ENCODE measurements at places on chromosomes 5 and 9.

DNA sequence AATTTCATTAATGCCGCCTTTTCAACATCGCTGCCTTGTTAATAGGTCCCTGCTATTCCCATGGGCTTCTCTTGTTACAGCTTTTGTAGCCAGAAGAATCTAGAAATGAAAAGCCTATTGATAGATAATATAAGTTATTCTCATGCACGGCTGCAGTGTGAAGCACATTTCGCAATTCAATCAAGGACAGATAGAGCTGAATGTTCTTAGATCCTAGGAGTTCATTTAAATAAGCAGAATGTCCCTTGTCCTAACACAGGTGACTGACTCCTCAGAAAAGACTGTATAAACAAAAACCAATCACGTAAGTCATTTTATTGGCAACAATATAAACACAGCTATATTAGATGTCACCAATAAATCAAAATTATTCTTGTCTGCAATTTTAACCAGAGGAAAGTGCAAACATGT is 9.4 kb downstream of the GLIS3 start:
- DNase-seq = no peak

- no peak for DNase-seq
Measured at GRCh38 chr5:82031220-82032119, 59.6 kb downstream of the ATG10 start.

- no peak for DNase-seq
Measured at GRCh38 chr9:88216126-88216995, 78.1 kb upstream of the SPATA31C2 start.

- no peak for DNase-seq
Measured at GRCh38 chr5:72452515-72453245, 54.5 kb downstream of the ZNF366 start.

- DNase-seq = no peak
Measured at GRCh38 chr5:91302958-91303357, 80.2 kb downstream of the ARRDC3 start.

GRCh38 chr9:7947577-7947976 is 148.0 kb upstream of the DMAC1 start:
- DNase-seq = no peak

- DNase-seq = peak; percentile 46
Measured at GRCh38 chr5:173331956-173332479, 3.8 kb upstream of the STC2 start.

DNA sequence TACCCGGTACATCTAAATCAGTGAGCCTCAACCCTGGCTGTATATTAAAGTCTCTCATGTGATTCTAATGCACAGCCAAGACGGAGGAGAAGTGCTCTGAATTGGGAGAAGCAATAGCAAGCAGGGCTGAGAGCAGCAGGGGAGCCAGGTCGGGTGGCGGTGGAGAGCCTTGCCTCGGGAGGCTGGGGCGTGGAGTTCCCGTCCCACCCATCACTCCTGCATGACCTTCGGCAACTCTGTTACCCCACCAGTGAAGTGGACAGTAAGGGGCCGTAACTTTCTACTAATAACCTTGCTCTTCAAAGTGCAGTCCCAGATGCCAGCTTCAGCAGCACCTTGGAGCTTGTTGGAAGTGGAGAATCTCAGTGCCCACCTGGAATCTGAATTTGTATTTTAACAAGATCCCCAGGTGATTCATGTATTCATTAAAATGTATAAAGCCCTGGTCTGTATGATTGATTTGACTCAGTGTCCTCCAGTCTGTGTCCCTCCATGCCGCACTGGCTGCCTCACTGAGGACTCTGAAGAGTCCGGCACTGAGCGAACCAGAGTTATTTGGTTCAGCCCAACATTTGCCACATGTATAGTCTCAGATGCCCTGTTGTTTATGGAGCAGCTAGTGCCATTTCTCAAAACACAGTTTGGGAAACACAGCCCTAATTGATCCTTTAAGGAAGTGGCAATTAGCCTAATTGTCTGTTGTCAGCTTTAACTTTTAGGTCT is 6.5 kb downstream of the ERGIC1 start:
- no peak for DNase-seq

DNA sequence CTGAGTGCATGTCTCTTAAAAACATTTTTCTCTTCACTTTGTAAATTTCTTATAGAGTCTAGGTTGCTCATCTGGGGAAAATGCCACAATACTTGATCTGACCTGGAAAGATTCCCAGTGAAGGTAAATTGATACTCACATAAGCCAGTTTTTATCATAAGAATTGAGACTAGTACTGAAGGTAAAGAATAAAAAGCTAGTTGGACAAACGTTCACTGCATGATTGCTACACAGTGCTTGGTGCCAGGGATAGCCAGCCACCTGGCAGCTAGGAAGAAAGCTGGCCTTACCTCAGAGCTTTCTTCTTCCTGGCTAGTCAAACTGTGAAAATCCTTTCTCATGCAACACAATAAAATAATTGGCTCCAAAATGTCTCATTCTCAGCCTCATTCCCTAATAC is 77.1 kb downstream of the MUSK start:
- DNase-seq = no peak

DNA sequence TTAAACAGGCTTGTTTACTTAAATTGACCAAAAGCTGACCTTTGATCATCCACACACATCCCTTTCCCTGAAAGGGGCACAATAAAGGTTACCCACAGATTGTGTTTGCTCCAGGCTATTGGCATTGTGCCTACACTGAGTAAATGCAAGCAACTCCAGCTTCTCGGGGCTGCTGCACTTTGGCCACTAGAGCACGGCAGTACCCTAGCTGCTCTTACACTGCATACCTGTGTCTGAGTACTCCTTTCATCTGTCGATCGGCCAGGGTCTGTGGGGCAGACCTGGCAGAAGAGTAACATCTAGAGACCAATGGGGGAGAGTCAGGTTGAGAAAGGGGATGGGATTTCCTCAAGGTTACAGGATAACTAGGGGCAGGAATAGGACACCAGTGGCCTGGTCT is 281.9 kb upstream of the NMUR2 start:
- no peak for DNase-seq

DNA sequence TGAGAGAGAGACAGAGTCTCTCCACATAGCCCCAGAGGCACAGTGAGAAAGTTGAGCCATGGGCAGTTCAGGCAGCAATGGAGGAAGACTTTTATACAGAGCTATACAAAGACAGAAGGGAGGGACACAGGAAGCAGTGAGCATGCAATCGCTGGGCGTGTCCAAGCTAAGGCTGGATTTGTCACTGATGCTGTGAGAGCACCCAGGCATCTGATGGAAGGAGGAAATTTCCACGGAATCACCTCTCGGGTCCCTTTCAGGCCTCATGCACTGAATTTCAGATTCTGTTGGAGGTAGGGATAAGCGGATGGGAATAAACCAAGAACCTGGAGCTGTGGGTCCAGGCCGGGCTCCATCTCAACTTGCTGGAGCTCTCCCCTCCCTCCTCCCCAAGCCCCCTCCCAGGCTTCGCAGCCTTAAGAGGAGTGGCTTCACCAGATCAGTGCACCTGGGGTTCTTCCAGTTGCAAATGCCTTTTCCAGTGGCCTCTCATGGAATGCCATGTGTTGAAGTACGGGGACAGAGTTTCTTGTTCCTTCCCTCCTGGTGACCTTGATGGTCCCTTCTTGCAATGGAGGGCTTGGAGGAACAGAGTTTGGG is 114.8 kb upstream of the ALDH1B1 start:
- DNase-seq = no peak

DNA sequence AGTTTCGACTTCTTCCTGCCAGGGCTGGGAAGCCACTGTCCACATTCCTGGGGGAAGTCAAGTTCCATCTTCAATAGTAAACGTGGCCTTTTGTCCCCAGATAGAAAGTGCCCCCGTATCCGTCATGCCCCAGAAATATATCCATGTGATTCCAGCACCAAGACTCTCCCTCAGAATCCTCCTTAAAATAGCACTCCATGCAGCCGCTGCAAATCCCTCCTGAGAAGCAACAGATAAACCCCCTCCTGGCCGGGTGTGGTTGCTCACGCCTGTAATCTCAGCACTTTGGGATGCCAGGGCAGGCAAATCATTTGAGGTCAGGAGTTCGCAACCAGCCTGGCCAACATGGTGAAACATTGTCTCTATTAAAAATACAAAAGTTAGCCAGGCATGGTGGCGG is 126.1 kb downstream of the OLFM1 start:
- DNase-seq = no peak

- DNase-seq = peak; percentile 63
Measured at GRCh38 chr9:126500600-126501382, 112.9 kb upstream of the LMX1B start.

- no peak for DNase-seq
Measured at GRCh38 chr5:107951309-107951708, 280.6 kb upstream of the EFNA5 start.

DNA sequence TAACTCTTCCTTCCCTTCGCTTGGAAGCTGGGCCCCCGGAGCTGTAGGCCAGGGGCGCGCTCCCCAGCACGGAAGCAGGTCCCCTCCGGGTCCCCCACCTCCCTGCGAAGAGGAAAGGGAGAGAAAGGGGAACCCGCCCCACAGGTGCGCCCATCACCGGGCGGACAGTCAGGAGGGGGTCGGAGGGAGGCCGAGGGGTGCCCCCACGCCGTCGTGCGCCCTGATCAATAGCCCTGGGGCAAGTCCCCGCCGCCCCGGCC is 793 bp downstream of the AGPAT2 start:
- DNase-seq = no peak

DNA sequence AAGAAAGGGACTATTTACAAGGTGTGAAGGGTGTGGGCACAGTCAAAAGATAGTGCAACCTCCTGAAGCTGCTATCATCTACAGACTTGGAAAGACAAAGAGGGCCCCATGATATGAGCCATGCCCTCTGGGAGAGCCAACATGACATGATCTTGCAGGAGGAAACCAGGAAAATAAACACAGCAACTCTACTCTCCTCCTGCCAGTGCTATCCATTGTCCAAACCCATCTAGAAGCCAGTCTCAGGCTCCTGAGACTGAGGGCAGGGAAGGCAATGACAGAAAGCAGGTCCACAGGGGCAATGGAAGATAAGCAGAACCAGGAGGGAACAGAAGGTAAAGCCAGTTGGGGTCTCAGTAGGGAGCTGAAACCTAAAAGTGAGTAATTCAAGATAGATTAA is 37.1 kb downstream of the PLPP1 start:
- DNase-seq = no peak

DNA sequence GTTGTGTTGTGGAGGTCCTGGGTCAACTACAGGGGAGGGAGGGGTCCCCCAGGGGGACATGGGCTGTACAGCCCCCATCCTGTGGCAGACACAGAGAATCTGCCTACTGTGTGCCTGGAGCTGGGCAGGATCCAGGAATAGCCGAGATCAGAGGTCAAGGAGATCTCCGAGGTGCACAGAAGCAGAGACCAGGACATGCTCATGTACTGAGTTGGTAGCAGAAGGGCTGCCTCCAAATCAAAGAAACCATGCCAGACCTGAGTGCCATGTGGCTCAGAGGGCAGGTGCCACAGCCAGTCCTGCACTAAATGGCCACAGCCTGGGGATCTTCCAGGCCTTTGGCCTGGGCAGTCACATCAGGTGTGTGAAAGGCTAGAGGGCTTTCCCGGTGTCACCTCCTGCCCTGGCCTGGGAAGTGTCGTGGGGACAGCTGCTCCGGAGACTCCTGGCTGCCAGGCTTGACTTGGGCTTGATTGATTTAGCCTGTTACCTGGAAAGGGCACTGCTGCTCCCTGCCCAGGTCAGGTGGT is 27.8 kb downstream of the GSN start:
- DNase-seq = no peak

GRCh38 chr9:99241106-99241505 is 19.0 kb downstream of the SEC61B start:
- DNase-seq = no peak

- peak; percentile 34 for DNase-seq
Measured at GRCh38 chr5:139747583-139748504, 47.8 kb upstream of the PSD2 start.

GRCh38 chr5:139985290-139985689 is 57.8 kb downstream of the NRG2 start:
- no peak for DNase-seq

- no peak for DNase-seq
Measured at GRCh38 chr9:121557581-121558447, 58.2 kb upstream of the GGTA1 start.

- DNase-seq = no peak
Measured at GRCh38 chr9:92360083-92360482, 34.3 kb downstream of the CENPP start.

GRCh38 chr9:129574911-129575585 is 45.9 kb downstream of the C9orf50 start:
- DNase-seq = no peak

GRCh38 chr5:1681955-1682354 is 117.7 kb downstream of the MRPL36 start:
- DNase-seq = no peak

GRCh38 chr9:136951541-136952320 is at the start of gene LCN12:
LCN12 (plus strand) TSS chr9:136952273; CDS start chr9:136952328, 55 bp downstream.
- DNase-seq = no peak

GRCh38 chr9:87783180-87783579 is 57.3 kb downstream of the CTSL start:
- DNase-seq = no peak

DNA sequence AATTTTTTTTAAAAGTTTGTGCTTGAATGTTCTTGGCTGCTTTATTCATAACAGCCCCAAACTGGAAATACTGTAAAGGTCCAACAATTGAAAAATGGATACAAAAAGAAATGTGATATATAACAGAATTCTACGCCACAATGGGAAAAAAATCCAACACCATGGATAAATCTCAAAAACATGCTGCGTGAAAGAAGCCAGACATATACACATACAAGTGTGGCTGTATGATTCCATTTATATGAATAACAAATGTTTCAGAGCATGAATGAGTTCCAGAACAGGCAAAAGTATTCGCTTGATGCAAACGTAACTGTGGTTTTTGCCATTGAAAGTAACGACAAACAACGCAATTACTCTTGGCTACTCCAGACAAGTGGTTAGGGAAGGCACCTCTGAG is 7.2 kb upstream of the SFXN1 start:
- DNase-seq = no peak

- no peak for DNase-seq
Measured at GRCh38 chr5:32439086-32439642, 5.4 kb downstream of the ZFR start.

DNA sequence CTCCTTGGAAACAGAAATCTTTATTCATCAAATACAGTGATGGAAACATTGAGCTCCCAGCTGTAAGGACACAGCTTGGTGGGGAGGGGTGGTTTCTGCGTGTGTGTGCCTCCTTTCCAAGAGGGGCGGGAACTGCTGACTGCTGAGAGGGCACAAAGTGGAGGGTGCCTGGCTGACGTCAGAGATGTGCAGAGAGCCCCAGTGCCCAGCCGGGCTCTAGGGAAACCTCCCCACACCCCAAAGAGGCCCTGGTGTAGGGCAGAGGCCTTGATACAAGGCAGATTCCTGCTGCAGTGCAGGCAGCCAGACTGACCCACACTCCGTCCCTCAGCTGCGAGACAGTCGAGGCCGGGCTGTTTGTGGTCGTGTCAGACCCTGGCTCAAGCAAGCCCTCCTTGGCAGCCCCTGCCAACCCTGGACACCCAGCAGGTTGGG is 191.0 kb downstream of the CACNA1B start:
- no peak for DNase-seq
